ENCODE measurements at places on chromosomes 6 and 20. TPM values are rescaled to one million over a fixed set of nuclear protein-coding genes. Genes with fewer than 3 reads are reported as not detected.

DNA sequence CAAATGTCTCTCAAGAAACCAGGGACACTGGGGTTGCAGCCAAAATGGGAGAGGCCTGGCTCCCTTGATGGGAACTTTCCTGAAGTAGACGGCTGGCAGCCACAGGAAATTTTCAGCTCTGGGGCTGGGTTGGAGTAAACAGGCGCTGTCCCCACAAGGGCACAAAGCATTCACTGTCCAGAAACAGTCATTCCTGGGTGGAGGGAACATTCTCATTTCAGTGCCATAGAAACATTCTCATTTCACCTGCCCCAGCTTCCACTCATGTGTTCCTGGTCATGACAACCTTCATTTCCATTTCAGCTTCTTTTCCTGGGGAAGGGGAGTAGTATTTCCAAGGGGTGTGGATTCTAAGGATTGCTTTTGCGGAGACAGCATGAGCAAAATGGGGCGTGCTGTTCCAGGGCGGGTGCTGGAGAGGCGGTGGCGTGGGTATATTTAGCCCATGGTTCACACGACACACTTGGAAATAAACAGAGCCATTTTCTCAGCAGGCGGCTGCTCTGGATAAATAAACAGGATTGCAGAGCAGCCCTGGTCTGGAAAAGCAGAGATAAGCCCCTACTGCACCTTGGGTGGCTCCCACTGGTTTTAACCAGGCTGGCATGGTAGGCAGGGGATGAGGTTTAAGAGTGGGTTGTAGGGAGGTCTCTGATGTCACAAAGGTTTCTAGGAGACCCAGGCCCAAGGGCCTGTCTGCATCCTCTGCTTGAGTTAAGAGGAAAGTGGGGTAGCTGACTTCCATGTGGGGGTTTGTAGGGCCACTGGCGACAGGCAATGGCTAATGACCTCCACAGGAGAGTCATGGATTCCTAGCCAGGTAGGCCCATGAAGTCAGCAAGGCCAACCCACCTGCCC, 32.9 kb downstream of the COX4I2 start:
- peak; percentile 85 for DNase-seq

GRCh38 chr6:87879132-87879861, 168.3 kb upstream of the SPACA1 start:
- DNase-seq = no peak

The THEMIS gene
- not detected for polyA plus RNA-seq

The C6orf141 gene
- polyA plus RNA-seq = 0.29 TPM

The B3GALT4 gene
- 3.0 TPM for polyA plus RNA-seq

All from psoas muscle (tissue), 8 donors.